ENCODE measurements at places on chromosomes 7 and 10. TPM values are rescaled to one million over a fixed set of nuclear protein-coding genes. Genes with fewer than 3 reads are reported as not detected.

CBX3 gene
- 201 TPM for total RNA-seq

NRF1 gene
- 13.3 TPM for total RNA-seq

OR2A25 gene
- not detected for total RNA-seq

KCNH2 gene
- 0.34 TPM for total RNA-seq

ZNF804B gene
- not detected for total RNA-seq

PLEKHA8 gene
- total RNA-seq, result 5.3 TPM

STRA8 gene
- total RNA-seq, result not detected

CAMK2B gene
- 0.02 TPM for total RNA-seq

PIP gene
- total RNA-seq, result not detected

TCF7L2 gene
- total RNA-seq, result 9.6 TPM

TMEM236 gene
- not detected for total RNA-seq

OR2A12 gene
- total RNA-seq, result not detected

ZCWPW1 gene
- total RNA-seq, result 1.1 TPM

PRLHR gene
- not detected for total RNA-seq

FRMD4A gene
- total RNA-seq, result 60.8 TPM

SPDYE6 gene
- not detected for total RNA-seq

NAT16 gene
- total RNA-seq, result not detected

ITPRID1 gene
- total RNA-seq, result not detected

STEAP4 gene
- total RNA-seq, result not detected

PHYHIPL gene
- total RNA-seq, result not detected

SRRM3 gene
- total RNA-seq, result 1.4 TPM

STK31 gene
- total RNA-seq, result 0.02 TPM

TMEM225B gene
- not detected for total RNA-seq

TEX36 gene
- total RNA-seq, result not detected

PRRT4 gene
- total RNA-seq, result 0.73 TPM

GBX1 gene
- not detected for total RNA-seq

ANKRD61 gene
- total RNA-seq, result 0.37 TPM

FZD8 gene
- 55.9 TPM for total RNA-seq

PLEKHS1 gene
- not detected for total RNA-seq

SORCS3 gene
- total RNA-seq, result 0.05 TPM

COL26A1 gene
- total RNA-seq, result 0.02 TPM

SAP25 gene
- 1.6 TPM for total RNA-seq

STAMBPL1 gene
- 41.5 TPM for total RNA-seq

KCTD7 gene
- total RNA-seq, result 5.4 TPM

RBP3 gene
- total RNA-seq, result not detected

PPP1R17 gene
- total RNA-seq, result not detected

PILRA gene
- 1.2 TPM for total RNA-seq

EGFR gene
- total RNA-seq, result 34.5 TPM

NEUROD6 gene
- not detected for total RNA-seq

PNLIPRP3 gene
- total RNA-seq, result 0.13 TPM

AS3MT gene
- 0.14 TPM for total RNA-seq

CRTAC1 gene
- total RNA-seq, result not detected

MACROH2A2 gene
- 0.32 TPM for total RNA-seq

FASTK gene
- total RNA-seq, result 86.5 TPM

CPN1 gene
- not detected for total RNA-seq

IRF5 gene
- 2.3 TPM for total RNA-seq

EPDR1 gene
- 48.6 TPM for total RNA-seq

SEMA3C gene
- 33.7 TPM for total RNA-seq

ZNF488 gene
- total RNA-seq, result 0.11 TPM

FOXI2 gene
- total RNA-seq, result not detected

ARF5 gene
- total RNA-seq, result 116 TPM

FAM237B gene
- total RNA-seq, result not detected

CALHM1 gene
- total RNA-seq, result not detected

CLCN1 gene
- not detected for total RNA-seq
